ENCODE measurements at places on chromosomes 6 and 20. TPM values are rescaled to one million over a fixed set of nuclear protein-coding genes. Genes with fewer than 3 reads are reported as not detected.

- no peak for DNase-seq
Observed at GRCh38 chr20:24488800-24489175, 19.4 kb downstream of the SYNDIG1 start.

The TBXT gene
- 0.24 TPM for total RNA-seq

GRCh38 chr6:123810948-123811347, 7.3 kb downstream of the NKAIN2 start:
- DNase-seq = no peak

The PPIL4 gene
- total RNA-seq = 36.0 TPM

DNA sequence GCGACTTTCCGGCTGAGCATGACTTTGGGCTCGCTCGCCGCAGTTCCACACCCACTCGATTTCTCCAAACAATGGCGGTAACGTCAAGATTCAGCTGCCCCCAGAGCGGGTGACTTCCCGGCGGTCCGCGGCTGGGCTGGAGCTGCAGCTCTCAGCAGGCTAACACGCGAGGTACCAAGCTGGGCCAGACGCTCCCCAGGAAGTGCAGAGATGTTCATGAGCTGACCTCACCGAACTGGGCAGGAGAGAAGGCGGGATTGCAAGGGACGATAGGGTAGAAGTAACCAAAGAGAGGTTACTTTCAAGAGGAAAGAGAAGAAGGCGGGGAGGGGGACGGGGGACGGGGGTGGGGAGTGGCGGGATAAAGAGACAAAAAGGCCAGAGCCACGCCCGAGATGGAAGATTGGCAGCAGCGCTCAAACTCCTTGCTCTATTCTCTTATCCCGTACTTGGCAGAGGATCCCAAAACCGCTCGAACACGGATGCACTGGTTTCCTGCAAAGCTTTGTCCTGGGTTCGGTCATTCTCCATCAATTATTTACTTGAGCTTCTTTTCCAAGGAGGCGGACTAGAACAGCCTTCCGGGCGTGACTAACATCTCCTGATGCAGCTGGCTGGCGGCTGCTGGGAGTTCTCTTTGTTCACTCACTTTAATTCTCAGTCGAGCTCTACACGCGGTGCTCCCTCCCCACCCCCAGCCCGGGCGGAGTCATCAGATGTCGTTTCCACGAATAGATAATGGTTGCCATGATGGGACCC, at the start of gene MTCL3:
MTCL3 (minus strand) TSS at position 626 of the 759 bp plus-strand sequence.
- no peak for DNase-seq

The ZNF318 gene
- total RNA-seq = 123 TPM

DNA sequence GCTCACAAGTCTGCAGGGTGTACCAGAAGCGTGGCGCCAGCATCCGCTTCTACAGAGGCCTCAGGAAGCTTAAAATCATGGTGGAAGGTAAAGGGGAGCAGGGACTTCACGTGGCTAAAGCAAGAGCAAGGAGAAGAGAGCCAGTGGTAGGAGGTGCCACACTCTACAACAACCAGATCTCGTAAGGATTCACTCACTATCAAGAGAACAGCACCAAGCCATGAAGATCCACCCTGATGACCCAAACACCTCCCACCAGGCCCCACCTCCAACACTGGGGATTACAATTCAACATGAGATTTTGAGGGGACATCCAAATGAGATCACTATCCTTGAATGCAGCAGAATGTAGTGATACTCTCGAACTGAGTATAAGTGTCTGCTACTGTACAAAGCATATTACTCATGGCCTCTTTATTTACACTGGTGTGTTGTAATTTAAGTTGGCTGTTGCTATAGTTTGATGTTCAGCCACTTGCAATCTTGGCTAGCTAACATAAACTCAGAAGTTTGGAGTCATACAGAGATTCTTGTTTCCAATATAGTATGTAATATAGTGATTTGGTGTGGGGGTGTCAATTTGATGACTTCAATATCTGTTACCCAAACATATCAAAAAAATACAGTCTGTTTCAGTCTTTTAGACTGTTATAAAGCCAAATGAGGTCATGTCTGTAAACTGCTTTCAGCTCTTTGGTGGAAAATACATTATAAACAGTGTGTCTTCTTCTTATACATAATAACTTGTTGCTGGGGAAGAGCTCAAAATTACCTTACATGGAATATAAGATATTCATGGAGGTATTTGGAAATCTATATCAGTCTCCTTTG, 39.4 kb upstream of the MYLIP start:
- DNase-seq = no peak

DNA sequence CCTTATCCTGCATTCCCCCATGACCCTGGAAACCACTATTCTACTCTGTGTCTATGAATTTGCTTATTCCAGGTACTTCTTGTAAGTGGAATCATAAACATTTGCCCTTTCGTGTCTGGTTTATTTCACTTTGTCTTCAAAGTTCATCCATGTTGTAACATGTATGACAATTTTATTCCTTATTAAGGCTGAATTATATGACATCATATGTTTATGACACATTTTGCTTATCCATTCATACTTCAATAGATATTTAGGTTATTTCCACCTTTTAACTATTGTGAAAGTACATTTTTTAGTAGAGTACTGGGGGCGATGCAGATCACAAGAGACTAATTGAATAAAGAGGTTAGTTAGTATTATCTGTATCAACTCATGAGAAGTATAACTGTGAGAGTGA, 591.6 kb downstream of the UTRN start:
- DNase-seq = no peak

The CLDN20 gene
- not detected for total RNA-seq

DNA sequence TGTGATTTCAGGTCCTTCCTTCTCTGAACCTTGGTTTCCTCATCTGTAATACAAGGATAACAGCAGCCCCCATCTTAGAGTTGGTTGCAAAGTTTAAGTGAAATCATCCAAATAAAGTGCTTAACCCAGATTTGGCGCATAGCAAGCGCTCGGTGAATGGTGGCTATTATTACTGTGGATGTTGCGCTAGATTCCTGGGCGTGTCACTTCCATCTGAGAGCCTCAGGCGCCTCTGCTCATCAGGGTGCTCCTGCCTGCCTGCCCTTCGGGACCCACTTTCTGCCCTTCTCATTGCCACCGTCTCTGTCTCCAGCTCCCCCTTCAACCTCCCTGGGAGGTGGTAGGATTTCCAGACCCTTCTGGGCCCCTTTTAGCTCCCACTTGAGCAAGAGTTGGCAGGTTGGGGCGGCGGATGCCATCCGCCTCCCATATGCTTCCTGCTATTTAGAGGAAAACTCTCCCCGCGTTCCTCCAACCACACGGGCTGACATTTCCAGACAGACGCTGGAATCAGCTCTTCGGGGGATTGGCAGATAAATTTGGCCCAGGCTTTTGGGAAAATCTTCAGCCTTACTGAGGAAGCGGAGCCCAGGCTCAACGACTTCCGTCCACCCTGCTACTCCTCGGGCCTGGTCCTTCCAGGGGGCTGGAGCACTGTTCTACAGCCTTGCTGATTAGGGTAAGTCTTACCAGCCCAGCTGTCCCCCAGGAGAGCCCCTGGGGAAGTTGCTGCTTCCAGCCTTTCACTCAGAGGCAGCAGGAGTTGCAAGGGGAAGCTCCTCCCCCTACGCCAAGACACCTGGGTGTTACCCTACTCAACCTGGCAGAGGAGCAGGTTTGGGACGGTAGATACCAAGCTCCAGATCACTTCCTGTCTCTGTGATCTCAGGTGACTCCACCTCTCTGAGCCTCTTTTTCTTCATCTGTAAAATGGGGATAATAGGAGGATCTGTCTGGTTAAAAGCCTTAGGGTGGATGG, 71.5 kb downstream of the DLGAP4 start:
- DNase-seq = no peak

The RXRB gene
- 47.3 TPM for total RNA-seq

The TFAP2D gene
- total RNA-seq = not detected

DNA sequence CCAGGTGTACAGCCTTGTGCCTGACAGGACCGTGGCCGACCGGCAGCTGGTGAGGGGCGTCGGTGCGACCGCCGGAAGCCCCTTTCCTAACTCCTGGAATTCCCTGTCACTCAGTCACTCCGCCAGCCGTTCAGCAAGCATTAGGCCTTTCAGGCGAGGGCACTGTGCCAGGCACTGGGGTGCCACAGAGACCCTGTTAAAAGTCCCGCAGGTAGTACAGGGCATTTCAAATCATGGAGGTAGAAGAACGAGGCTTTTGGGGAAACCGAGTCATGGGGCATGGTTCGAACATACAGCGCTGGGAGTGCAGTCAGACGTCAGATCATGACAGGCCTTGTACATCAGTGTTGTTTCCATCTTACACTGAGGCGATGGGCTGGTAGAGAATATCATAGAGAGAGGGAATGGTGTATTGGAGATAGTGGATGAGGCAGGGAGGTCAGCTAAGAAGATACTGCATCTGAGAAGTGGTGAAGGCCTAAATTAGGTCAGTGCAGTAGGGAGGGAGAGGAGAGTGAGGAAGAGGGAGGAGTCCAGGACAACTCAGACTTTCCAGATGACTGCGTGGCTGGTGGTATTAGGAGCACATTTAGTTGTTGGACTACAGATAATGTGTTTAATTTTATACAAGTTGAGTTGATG, 892 bp upstream of the DXO start:
- no peak for DNase-seq
